HTR-8/SVneo (cell line): ENCODE measurements at places on chromosomes 4 and X.

- no peak for DNase-seq
Measured at GRCh38 chr4:185786422-185786821, 25.6 kb downstream of the SORBS2 start.

GRCh38 chrX:44343412-44344141, at the start of gene EFHC2:
Gene EFHC2 (minus strand): TSS chrX:44343672. CDS start chrX:44343588, 84 bp downstream.
- DNase-seq, result no peak

GRCh38 chr4:96729641-96730040, 889.7 kb downstream of the PDHA2 start:
- no peak for DNase-seq

DNA sequence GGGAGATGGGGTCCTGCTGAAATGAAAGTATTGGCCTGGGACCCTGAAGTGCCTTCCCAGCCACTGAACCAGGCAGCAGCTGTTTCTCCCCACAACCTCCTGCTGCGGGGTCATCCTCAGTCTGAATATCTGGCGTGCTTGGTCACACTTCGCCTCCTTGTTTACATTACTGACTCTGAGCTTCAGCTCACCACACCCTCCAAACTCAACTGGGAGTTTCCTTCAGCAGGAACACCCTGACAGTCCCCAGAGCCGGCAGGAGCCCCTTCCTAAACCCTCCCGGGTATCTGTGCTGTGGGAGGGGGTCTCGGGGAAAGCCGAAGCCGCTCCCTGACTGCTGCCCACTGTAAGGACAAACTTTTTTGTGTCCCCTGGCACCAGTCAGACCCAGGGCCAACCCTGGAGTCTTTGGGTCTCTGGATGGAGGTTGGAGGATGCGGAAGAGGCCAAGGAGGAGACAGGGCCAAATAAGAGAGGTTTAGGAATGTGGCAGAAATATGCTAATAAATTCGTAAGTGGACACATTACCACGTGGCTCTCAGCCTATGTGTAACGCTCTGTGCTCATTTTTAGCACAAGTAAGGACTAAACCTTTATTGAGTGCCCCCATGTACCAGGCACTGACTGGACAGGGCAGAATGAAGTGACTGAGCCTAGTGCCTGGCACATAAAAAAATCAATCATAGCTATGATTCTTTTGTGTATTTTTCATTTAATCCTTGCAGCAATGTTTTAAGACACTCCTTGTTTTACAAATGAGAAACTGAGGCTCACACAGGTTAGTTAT, 20.7 kb downstream of the FHDC1 start:
- no peak for DNase-seq

DNA sequence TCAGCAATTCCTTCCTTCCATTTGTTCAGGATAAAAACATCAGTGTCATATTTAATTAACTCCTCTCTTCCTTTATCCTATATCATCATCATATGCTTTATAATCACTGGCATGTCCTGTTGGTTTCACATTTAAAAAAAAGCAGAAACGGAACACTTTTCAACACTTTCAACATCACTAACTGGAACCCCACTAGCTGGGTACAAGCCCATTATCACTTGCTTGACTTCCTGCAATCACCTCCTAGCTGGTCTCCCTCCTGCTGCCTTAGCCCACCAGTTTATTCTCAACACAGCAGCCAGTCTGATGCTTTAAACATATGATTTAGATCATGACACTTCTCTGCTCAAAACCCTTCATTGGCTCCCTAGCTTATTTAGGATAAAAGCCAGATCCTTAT, 116.4 kb upstream of the LSM6 start:
- DNase-seq, result no peak

GRCh38 chr4:86403575-86403974, 43.7 kb upstream of the MAPK10 start:
- DNase-seq, result no peak

GRCh38 chr4:129246145-129246544, 150.2 kb downstream of the C4orf33 start:
- no peak for DNase-seq

- DNase-seq, result no peak
Measured at GRCh38 chrX:124910611-124911010, 409.1 kb upstream of the TEX13C start.

DNA sequence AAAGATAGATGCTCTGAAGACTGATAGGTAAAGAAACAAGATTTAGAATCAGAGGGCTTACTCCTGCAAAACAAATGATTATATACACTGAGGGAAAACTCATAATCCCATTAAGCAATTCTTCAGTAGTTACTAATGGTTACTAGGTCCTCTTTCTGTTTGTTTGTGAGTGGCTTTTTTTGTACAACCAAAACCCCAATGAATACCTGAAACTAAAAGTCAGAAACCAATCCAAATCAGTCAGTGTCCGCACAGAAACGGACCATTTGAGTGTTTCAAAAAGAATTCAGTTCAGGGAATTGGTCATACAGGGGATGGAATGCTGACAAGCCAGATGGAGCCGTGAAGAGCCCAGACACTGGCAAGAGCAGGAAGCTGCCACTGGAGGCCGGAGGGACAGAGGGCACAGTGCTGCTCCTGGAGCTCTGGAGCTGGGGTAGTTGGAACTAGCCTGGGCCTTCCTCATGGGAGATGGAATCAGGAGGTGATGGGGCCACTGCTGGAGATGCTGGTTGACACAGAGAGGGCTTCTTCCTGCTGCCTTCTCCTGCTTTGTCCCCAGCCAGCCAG, 31.9 kb downstream of the SETD7 start:
- no peak for DNase-seq

GRCh38 chr4:174591243-174592021, 69.1 kb upstream of the HPGD start:
- DNase-seq, result no peak

DNA sequence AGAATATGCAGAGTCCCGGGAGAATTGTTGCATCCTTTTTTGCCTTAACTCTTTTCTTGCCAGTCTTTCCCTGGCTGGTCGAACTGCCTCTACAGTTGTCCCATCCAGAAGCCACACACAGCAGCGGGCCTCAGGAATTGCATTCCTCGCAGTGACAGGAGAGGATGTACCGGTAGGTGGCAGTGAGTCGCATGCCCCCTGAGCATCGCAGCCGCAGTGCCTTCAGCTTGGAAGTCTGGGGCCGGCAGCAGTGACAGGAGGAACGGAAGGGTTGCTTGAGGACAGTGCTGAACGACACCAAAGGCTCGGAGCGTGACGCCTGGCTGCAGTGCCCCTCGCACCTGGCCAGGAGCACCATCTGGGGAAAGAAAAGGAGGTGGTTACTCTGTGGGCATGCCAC, 23.5 kb downstream of the NDP start:
- DNase-seq, result peak; percentile 31

GRCh38 chr4:102302762-102303161, 42.5 kb downstream of the SLC39A8 start:
- no peak for DNase-seq

DNA sequence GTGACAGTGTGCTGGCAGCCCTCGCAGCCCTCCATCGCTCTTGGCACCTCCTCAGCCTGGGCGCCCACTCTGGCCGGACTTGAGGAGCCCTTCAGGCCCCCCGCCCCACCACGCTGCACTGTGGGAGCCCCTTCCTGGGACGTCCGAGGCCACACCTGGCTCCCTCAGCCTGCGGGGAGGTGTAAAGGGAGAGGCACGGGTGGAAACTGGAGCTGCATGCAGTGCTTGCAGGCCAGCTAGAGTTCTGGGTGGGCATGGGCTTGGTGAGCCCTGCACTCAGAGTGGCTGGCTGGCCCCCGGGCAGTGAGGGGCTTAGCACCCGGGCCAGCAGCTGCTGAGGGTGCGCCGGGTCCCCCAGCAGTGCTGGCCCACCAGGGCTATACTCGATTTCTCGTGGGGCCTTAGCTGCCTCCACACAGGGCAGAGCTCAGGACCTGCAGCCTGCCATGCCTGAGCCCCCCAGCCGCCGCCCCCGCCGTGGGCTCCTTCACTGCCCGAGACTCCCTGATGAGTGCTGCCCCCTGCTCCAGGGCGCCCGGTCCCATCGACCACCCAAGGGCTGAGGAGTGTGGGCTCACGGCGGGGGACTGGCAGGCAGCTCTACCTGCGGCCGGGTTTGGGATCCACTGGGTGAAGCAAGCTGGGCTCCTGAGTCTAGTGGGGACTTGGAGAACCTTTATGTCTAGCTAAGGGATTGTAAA, 1672.7 kb upstream of the PCDH7 start:
- DNase-seq, result no peak

DNA sequence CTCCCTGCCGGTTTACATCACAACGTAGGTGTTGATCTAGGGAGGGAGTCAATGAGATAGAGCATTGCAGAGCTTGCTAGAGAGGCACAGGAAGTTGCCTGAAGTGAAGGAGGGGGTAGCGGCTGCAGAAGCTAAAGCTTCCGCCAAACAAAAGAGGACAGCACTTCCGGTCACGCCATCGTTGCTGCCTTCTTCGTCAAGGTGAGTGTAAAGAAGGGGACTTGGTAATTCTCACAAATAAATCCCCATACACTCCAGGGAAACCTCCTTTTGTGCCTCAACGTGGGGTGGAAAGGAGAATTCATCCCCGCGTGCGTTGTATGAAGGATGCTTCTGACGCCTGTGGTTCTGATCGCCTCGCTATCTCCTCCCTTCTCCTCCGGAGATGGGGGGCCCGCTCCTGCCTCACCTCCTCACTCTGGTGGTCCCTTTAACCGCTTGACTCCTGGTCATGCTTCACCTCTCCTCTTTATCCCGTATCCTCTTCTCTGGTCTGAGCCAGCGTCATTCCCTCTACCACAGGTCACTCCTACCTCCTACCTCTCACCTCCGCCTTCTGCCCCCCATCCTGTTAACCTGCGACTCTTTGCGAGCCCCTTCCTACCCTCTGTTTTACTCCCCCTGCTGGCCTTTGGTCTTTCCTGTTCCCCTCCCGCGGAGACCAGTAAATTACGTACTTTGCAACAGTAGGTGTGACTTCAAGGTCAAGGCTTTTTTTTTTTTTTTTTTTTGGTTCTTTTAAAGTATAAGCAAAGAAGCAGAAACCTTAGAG, 59.9 kb downstream of the GSPT2 start:
- DNase-seq, result peak; percentile 19

DNA sequence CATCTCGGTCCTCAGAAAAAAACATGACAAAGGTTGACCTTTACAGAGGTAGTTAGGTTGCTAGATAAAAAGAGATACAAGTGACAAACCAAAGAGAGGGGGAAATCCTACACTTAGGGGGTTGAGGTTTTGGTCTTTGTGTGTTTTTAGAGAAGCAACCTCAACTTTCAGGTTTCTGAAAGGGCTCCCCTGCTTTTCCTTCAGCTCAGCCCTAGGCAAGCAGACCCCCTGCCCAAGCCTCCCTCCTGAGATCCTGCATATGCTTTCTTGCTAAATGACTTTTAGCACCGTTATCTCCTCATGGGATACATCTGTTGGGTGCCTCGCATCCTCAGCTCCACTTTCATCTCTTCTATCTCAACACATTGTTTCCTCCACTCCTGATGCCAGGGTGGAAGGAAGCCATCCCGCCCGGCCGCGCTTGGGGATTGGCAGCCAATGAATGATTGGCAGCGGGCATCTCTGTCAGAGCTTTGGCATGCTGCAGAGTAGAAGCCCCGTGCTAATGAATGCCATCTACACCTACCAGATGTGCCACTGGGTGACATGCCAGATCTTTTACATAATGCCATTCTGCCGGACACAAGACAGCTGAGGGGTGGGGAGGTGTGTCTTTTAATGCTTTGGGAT, 15.0 kb upstream of the PRDM8 start:
- DNase-seq, result no peak

- no peak for DNase-seq
Measured at GRCh38 chrX:76971393-76972376, 475.5 kb upstream of the FGF16 start.

DNA sequence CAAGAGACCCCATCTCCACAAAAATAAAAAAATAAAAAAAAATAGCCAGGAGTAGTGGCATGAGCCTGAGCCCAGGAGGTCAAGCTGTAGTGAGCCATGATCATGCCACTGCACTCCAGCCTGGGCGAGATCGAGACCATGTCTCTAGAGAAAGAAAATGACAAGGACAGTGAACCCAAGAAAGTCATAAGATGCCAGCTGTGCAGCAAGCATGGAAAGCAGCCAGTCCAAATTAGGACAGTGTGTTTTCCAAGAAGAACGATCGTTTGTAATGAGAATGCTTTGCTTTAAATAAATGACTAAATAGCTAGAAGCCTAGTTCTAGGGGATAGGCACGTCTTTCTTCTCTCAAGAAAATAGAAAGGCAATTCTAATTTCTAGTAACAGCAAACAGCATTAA, 58.4 kb upstream of the MSANTD1 start:
- DNase-seq, result no peak

- DNase-seq, result no peak
Measured at GRCh38 chr4:176464748-176465147, 145.0 kb downstream of the SPCS3 start.

GRCh38 chrX:68147848-68148247, 285.4 kb downstream of the OPHN1 start:
- no peak for DNase-seq

GRCh38 chr4:69025191-69025998, 70.9 kb upstream of the UGT2B7 start:
- no peak for DNase-seq

GRCh38 chrX:135264206-135264605, 12.3 kb downstream of the ETDA start:
- no peak for DNase-seq

- no peak for DNase-seq
Measured at GRCh38 chr4:25235401-25235800, 1.6 kb downstream of the PI4K2B start.

- no peak for DNase-seq
Measured at GRCh38 chrX:148365233-148365632, 135.2 kb upstream of the AFF2 start.

DNA sequence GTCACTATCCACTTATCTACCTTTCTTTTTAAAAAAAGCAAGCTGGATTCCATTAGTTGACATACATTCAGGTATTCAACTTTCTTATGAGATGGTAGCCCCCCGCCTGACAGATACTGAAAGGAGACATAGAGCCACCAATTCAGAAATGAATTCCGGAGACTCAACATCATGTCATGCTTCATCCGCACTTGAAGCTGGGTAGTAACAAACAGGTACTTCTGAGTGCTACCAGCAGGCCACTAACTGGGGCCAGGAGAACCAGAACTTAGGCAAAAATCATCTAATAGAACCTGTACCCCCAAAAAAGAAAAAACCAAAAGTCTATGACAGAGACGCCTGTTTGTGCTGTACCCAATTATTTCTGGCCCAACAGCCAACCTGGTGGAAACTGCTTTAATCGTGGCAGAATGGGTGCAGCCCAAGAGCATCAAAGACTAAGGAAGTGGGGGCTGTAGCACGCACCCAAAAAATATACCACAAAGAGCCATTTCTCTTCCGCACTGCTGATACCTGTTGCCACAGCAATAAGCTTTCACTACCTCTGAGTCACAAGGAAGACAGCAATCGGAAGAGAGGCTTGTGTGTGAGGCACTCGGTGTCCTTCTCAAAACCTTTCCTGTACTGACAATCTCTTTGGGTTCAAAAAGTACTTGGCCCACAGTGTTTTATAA, 84.8 kb downstream of the AFAP1 start:
- DNase-seq, result no peak
